CD4-positive, alpha-beta T cell treated with Interleukin-10 for 1 hour (primary cell): ENCODE measurements at places on chromosomes 4 and X.

DNA sequence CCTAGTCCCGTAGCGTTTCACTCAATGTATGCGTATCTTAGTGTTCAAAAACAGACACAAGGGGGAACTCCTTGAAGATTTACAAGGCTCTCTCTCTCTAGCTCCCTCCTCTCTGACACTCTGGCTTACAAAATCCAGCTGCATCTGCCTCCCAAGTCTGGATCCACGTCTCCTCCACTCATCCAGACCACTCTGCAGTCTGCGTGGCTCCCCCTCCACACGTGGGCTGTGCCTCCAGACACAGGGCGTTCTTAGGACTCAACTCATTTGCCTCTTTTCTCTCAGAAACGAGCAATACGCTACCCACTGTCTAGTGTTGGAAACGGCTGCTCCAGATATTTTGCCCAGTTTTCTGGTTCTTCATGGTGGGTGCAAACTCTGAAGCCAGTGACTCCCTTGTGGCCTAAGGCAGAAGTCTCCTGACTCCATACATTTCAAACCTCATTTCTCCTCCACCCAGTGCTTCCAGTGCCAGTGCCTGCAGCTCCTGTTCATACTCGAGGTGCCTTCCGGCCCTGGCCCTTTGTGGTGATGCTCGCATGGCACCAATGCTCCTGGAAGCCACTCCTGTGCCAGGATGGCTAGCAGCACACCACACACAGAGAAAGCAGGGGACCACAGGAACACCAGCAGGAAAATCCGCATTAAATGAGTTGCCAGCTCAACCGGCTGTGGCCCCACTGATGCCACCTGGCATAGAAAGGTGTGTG is 24.1 kb downstream of the NAT8L start:
- DNase-seq = no peak

- no peak for DNase-seq
Observed at GRCh38 chrX:96224279-96224678, 460.4 kb upstream of the DIAPH2 start.

- no peak for DNase-seq
Observed at GRCh38 chr4:156290811-156291210, 337.1 kb upstream of the CTSO start.

DNA sequence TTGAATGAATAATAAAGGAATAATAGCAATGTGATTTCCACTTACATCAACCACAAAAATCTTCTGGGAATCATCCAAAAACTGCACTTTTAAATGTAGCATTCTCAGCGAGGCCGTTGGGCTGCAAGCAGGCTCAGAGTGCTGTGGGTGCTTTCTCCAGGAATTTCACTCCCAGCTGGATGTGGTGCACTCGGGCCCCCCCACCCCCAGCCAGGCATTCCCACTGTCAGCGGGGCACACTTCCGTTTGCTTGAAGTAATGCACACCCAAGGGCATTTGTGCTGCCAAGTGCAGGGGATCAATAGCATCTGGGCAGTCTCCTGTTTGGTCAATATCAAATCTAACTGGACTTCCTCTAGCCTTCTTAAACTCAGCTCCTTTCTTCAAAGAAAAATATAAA is at the start of gene FRMD7:
FRMD7 (minus strand) TSS at position 278 of the 400 bp plus-strand sequence; CDS start at position 102, 176 bp downstream.
- no peak for DNase-seq

DNA sequence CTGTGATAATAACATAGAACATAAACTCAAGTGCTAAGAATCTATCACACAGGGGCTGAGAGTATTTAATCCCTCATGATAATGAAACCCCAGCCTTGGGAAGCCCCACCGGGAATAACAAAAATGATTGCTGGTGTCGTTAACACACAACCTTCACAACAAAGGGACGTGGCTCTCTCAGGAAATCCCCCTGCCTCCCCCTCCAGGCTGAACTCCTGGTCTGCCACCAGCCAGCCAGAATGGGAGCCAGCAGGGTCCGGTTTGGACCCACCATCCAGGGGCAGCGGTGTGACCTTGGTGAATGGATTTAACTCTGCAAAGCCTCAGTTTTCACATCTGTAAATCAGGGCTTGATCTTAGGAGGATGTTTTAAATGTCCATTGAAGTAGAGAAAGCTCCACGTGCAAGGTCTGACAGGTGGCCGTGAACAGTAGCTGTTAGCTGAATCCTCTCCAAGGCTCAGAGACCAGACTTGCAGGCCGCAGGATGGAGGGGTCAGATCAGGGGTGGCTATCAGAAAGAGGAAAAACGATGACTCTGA is 46.5 kb downstream of the ABLIM2 start:
- DNase-seq = no peak

GRCh38 chrX:17549107-17549651 is 174.2 kb downstream of the NHS start:
- DNase-seq = no peak

DNA sequence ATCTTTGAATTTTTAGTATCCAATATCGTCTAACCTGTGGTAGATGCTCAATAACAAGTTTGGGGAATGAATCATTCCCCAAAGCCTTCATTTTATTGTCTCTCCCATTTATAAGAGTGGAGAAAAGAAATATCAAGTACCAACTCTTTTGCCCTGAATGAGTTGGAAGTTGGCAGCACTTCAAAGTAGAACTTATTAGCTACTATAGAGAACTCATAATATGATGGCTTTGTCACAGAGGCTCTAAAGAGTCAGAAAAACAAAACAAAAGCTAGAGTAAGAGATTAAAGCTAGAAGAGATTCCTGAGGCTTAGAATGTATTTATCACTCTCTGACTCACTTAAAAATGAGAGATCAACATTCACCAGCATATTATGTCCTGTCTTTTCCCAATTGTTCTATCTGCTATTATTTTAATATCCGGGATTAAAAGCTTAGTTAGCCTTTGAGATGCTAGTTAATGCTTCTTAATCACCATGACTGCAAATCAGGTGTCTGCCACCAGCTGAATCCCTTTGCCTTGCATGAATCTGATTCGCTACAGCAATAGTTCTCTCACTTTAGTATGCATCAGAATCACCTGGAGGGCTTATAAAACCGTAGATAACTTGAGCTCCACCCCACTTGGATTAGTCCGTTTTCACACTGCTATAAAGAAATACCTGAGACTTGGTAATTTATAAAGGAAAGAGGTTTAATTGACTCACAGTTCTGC is 77.9 kb downstream of the PALLD start:
- DNase-seq = no peak

DNA sequence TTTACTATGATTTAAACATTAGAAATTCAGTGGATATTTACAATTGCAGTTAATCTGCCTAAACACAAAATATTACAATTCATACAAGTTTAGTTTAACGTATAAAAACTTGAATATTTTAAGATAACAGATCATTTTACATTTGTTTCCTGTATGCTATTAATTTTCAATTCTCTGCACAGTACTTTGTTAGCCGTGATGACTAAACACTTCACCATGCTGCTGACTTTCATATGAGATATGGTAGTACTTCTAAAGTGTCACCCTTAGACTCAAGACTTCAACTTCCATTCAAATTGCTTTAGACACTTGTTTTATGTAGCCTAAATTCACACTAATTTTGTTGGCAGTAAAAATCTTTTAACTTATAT is 1646.4 kb upstream of the ADGRL3 start:
- no peak for DNase-seq

- DNase-seq = no peak
Observed at GRCh38 chr4:101232074-101232776, 115.1 kb downstream of the PPP3CA start.

GRCh38 chrX:69431420-69431819 is 72.7 kb upstream of the NALF2 start:
- DNase-seq = no peak

- peak; percentile 47 for DNase-seq
Observed at GRCh38 chr4:89158884-89159503, 47.7 kb downstream of the TIGD2 start.

DNA sequence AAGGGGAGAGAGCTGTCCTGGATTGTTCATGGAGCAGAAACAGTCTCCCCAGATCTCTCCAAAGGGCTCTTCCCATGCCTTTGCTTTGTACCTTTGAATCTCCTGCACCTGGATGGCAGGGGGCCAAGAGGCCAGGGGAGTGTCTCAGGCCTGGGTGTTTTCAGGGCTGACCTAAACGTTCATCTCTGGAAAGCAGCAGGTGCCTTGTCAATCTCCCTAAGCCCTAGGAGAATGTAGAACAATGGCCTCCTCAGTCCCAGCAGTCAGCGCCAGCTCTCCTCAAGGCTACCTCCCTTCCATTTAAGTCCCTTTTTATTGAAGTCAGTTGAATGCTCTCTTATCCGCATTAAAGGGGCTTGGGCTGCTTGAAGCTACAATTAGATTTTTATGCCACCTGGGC is 31.2 kb upstream of the NSUN7 start:
- DNase-seq = no peak

- no peak for DNase-seq
Observed at GRCh38 chr4:17636341-17636695, 21.9 kb downstream of the MED28 start.
